ENCODE measurements at places on chromosomes 2 and 18.

GRCh38 chr2:9163306-9164111 lies 43.1 kb upstream of the ASAP2 start:
- no peak for DNase-seq

DNA sequence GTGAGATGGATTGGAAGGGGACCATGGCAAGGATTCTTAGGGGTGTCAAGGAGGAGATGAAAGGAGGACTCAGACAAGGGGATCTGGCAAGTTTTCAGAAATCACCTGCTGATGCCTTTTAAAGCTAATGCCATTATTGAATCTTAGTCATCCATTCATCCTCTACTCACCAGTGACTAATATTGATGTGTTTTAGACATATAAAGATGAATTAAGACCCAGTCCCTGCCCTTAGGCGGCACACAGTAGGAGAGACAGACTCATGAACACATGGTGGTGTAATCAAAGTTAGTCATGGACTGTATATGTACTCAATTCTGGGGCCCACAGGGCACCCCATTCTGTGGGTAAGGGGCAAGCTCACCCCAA lies 56.5 kb upstream of the ATL2 start:
- DNase-seq = no peak

DNA sequence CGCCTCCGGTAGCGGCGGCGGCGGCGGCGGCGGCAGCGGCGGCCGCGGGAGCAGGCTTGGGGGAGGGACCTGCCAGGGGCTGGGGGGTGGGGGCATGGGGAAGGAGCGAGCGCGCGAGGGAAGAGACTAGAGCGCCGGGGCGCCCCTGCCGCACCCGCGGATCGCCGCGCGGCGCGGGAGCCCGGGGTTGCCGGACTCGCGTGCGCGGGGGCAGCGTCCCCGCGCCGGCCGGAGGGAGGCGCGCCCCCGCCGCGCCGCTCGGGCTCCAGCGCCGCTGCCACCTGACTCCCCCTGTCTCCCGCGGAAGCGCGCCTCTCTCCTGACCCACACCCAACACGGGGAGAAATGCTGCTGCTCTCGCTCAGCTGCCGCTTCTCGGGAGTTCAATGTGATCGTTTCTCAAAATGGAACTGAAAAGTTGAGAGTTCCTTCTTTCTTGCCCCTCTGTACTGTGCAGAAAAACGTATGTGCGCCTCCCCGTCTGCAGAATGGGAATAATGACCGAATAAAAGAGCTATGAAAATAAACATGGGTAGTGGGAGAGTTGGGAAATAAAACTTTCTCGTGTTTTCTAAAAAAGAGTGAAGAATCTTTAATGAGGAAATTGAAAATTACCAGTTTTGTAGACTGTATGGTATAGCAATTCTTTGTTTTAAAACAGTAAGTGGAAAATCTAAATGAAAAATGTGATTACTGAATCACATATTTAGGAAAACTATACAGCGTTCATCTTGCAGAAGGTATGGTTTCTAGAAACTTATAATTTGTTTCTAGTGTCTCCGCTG lies 455 bp upstream of the TLK1 start:
- peak; percentile 45 for DNase-seq

GRCh38 chr18:79484661-79485621 lies 89.2 kb downstream of the NFATC1 start:
- peak; percentile 13 for DNase-seq

All from COLO829 (cell line).